Stimulated activated CD4-positive, alpha-beta T cell treated with anti-CD3 and anti-CD28 coated beads, Interleukin-1b, Interleukin-23, amount 100 ng/mL, for 1 hour (primary cell): ENCODE measurements at places on chromosomes 3 and 15.

- no peak for DNase-seq
Measured at GRCh38 chr3:70829092-70829491, 516.7 kb upstream of the MDFIC2 start.

DNA sequence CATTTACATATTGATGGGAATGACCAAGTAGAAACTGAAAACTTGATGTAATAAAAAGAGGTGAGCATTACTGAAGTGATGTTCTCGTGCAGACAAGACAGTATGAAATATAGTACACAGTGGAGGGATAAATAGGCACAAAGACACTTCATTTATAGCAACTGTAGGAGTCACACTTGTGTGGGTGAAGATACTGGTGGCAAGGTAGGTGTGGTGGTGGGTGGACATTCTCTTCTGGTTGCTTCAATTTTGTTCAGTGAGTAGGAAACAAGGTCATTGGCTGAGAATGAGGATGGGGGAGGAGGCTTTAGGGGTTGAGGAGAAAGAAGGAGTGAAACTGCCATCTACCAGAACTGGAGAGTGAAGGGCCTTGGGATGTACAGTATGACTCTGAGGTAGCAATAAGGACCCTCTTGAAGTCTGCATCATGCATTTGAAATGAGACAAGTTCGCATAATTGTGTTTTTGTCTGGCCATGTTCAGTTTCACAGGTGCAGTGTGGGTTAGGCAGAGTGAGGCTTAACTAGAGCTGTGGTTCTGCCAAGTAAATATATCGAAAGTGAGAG, 6.6 kb downstream of the CPNE9 start:
- no peak for DNase-seq

- no peak for DNase-seq
Measured at GRCh38 chr15:96409215-96410138, 79.0 kb downstream of the NR2F2 start.

DNA sequence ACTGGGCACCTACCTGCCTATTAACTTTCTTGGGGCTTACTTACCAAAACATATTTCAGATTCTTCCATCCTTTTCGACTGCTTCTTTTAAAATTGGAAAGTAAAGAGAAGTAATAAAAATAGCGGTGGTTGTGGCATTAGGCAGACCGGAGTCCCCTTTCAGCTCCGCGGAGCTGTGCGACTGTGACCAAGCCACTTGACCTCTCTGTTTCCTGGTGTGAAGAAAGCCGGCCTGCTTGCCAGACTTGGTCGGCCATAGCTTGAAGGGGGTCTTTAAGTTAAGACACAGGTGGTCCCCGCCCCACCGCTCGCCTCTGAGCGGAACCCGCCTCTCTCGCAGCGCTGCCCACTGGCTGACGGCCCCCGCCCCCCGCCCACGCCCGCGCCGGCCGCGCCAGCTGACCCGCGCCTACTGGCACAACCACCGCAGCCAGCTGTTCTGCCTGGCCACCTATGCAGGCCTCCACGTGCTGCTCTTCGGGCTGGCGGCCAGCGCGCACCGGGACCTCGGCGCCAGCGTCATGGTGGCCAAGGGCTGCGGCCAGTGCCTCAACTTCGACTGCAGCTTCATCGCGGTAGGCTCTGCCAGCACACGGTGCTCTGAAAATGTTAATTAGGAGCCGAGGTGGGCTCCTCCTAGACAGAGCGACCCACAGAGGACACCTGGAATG, 18.3 kb downstream of the NOX5 start:
- DNase-seq = no peak

DNA sequence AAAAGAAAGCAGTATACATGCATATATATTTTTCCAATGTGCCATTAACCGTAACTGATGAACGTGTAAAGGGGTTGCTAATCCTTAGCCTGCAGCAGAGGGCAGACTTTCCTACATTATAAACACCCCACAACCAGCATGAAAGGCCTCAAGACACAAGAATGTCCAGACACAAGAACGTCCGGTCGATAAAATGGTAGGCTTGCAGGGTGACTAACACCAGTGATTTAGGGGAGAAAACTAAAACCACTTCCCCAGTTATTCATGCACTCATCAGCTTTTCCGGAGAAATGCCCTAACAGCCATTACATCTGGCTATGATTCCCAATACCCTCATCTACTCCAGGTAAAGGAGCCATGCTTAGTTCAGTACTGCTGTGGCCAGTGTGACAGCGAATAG, 57.4 kb downstream of the LRTM1 start:
- no peak for DNase-seq

DNA sequence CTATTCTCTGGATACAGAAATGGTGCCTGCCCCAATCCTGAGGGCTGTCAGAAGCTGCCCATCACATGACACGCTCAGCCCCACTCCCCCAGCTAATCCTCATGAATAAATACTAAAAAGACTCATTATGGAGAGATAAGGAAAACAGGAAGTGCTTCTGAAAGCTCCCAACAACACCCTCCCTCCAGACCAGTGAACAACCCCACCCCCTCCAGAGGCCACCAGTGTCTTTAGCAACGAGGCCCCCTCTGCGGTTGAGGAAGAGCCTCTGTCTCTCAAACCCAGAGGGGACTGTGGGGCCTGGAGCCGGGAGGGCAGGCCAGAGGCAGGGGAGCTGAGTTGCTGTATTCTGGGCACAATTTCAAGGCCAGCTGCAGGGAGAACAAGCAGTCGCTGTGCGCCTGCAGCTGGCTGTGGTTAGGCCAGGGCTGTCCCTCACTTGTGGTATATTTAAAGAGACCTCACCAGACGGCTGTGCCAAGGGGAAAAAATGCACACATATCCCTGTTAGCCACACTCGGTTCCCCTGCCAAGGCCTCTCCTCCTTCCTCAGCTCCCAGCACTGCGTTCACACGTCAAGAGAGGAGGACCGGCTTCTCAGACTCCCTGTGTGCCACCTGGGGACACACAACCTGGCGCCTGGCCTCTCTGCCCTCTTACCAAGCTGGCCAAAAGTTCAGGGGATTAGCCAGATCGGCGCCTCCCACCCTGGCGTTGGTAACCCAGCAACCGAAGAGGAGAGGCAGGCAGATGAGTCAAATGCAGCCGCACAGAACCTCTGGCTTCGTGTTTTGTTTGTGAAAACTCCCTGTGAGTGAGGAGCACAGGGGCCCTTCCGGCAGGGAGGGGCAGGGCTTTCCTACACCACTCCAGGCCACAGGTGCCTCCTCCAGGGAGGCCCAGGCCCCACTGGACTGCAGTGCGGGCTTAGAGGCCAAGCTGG, 101.2 kb upstream of the ETV5 start:
- DNase-seq = no peak

- no peak for DNase-seq
Measured at GRCh38 chr3:104150724-104151123, 1216.0 kb upstream of the ALCAM start.

GRCh38 chr15:60592371-60593169, 113.6 kb upstream of the ICE2 start:
- peak; percentile 59 for DNase-seq

DNA sequence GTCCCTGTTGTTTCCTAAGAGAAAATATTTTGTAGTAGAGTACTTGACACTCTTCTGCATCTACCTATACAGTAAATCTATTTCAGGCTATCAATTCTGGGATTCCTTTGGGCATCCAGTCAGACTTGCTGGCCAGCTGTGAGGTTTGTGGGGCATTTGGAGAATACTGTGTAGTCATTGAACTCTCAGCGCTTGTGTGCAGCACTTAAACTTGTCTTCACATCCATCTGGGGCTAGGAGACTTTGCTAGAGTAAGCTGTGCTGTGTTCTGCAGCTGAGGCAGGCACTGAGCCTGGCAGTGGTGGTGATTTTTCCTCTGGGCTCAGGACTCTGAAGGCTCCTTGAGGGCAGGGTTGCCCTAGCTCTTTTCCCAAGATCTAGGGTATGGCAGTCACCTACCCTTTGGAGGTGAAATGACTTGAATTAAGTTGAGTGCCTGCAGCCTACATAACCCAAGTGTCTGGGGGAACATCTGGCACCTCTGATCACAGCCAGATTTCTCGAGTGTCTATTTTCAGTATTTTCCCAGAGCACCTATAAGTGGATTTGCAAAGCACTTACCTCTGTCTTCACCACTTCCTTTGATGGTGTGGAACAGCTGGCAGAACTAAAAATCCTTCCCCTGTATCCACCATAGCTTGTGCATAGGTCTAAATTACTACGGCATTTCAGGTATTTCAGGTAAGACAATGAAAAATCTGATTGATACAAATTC, 19.3 kb downstream of the CLSTN2 start:
- no peak for DNase-seq

- no peak for DNase-seq
Measured at GRCh38 chr3:150030841-150031240, 60.1 kb upstream of the PFN2 start.

GRCh38 chr3:16618721-16619120, 13.5 kb upstream of the DAZL start:
- DNase-seq = no peak

DNA sequence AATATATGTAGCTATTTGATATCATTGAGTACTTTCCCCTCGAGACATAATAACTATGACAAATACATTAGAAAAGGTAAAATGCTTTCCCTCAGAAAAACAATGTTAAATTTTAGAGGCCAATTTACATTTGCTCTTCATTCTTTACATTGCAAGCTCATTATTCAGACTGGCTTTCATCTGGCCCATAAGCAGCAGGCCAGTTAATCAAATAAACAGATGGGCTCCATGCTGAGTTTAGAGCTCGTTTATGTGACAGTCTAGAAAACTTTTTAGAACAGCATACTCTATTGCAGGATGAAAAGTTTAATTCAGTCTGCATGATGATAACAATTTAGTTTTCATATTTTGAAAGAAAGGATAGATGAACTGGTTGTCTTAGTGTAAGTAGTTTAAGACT, 150.6 kb downstream of the DUT start:
- DNase-seq = no peak

DNA sequence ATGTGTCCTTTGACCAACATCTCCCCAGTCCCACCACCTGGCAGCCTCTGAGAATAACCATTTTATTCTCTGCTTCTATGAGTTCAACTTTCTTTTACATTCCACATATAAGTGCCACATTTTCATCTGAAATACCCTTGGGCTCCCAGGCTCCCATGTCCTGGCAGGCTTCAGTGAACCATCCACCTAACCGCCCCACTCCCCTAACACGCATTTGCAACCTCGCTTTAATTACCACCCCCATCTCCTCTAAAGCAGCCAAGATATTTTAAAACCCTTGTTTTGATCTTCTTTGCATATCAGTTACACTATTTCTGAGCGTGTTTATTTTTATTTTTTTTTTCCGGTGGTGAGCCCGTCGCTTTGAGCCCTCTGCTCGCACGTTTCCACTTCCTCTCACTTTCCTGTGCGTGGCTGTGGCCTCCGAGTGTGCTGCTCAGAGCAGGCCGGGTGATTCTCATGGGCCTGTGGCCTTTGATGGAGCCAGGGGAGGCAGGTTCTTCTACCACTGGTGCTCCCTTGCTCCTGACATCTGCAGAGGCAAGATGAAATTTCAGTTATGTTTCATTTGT, 195.4 kb upstream of the LPP start:
- no peak for DNase-seq

DNA sequence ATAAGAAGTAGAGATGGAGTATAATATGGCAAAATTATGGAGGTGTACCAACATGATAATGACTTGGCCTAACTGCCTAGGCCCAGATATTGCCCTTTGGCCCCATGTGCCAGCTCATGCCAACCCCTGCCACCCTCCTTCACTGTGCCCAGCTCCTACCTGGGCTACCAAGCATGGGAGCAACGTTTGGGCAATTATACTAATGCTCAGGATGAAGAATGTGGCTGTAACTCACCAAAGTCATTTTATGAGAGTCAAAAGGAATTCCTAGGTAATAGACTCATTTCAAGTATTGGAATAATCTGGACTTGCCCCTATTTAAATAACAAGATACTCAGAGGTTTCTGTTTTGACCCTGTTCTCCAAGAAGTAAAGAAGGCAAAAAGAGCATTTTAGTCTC, 240.2 kb upstream of the IL12A start:
- no peak for DNase-seq

DNA sequence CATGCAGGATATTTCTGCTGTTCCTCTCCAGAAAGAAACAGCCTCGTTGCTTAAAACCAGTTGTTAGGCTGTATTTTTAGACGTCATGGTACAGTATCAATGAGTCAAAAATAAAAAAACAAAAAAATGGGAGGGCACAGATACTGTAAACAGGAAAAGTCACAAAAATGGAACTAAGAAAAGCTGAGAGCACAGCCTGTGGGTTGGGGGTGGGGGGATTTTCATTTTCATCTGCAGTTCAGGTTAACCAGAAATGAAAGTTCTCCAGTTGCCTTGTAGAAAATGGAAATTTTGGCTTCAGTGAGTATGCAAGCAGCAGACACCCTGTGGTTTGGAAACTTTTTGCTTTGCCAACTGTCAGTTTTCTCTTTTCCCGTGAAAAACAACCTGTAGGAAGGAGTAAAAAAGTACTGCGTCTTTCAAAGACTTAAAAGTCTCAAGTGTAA, 59.0 kb downstream of the FRMD4B start:
- no peak for DNase-seq

- no peak for DNase-seq
Measured at GRCh38 chr3:48299746-48300712, 33.4 kb downstream of the SPINK8 start.

GRCh38 chr15:33396475-33396874, 85.7 kb downstream of the RYR3 start:
- DNase-seq = no peak

DNA sequence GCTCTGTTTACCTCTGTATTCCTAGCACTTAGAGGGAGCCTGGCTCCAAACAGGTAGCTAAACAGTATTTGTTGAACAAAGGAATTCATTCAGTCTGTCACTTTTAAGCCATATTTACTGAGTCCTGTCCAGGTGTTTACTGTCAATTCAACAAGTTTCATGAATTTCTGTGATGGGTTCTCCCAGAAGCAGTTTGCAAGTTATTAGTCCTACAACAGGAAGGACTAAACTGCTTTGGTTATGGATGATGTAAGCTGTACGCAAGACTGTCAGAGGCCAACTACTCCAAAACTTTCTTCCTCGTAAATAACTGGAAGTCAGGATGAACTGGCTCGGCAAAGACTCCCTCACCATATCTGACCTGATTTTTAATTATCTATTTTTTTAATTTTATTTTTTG, 25.1 kb downstream of the STIMATE start:
- no peak for DNase-seq

- DNase-seq = no peak
Measured at GRCh38 chr3:24048843-24049242, 103.8 kb downstream of the NR1D2 start.

DNA sequence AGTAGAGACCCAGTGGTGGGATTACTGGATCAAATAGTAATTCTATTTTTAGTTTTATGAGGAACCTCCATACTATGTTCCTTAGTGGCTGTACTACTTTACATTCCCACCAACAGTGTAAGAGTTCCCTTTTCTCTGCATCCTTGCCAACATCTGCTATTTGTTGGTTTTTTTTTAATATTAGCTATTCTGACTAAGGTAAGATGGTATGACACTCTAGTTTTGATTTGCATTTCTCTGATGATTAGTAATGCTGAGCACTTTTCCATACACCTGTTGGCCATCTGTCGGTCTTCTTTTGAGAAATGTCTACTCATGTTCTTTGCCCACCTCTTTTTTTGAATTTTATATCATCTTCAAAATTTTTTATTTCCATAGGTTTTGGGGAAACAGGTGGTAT, 34.2 kb upstream of the RAP2B start:
- no peak for DNase-seq
